ENCODE measurements at places on chromosomes 16 and 17.
A peak's percentile ranks its signal among the peaks of the same experiment; 100 is the strongest.

GRCh38 chr17:44095647-44096496 is 25.3 kb downstream of the G6PC3 start:
- DNase-seq, result peak; percentile 57

DNA sequence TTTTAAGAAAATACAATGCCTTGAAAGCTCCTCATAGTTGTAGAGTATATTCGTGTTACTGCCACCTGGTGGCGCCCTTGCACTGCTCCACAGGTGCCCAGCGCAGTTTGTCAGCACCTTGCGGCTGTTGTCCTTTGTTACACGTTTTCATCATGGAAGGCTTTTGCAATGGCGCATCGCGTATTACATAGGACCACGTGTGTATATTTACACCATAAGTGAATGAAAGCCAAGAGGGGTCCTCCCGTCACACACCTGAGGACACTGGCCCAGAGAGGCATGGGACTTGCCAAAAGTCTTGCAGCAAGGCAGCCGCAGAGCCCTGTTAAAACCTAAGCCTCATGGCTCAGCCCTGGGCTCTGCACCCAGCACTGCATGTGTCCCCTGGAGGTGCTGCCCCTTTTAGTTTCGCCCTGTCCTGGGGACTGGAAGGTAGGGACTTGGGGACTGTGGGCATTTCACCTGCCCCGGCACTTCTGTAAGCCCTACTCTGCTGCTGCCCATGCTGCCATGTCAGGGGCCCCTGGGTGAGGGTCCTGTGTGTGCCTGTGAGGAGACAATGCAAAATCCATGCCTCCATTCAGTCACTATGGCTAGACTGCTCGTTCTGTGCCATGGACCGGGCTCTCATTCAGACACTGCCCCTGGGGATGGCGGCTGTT is 24.3 kb downstream of the POLR3E start:
- peak; percentile 57 for DNase-seq

GRCh38 chr16:72530434-72530833 is 358.5 kb upstream of the PMFBP1 start:
- no peak for DNase-seq

DNA sequence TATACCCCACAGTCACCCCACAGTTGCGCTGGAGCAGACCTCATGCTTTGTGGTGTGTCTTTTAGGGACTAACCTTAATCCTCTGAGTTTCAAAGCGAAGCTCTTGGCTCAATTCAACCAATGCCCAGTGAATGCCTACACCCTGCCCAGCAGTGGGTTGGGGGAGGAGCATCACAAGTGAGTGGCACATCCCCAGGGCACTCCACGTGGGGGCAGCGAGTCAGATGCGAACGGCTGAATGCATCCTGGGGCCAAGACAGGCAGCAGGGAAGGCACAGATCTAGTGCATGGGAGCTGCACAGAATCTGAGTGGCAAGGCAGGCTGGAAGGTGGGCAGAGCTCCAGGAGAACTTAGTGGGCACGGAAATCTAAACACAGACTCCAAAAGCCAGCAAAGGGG is 39.2 kb downstream of the IFT140 start:
- no peak for DNase-seq

DNA sequence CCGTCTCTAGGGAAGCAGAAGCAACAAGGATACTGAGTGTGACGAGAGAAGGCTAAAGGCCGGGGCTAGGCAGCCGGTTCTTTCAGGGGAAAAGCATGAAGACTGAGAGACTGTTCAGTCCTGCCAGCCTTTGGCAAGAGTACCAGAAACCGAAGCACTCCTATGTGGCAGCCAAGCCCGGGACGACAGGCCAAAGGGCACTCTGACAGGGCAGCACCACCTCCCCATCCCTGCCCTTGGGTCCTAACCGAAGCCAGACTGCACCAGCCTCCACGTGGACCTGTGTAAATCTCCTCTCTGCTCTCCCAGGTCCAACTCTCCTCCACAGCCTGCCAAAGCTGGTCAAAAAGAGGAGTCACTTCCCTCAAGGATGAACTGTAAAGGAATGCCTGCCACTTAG is 23.5 kb upstream of the ALOX15 start:
- no peak for DNase-seq

DNA sequence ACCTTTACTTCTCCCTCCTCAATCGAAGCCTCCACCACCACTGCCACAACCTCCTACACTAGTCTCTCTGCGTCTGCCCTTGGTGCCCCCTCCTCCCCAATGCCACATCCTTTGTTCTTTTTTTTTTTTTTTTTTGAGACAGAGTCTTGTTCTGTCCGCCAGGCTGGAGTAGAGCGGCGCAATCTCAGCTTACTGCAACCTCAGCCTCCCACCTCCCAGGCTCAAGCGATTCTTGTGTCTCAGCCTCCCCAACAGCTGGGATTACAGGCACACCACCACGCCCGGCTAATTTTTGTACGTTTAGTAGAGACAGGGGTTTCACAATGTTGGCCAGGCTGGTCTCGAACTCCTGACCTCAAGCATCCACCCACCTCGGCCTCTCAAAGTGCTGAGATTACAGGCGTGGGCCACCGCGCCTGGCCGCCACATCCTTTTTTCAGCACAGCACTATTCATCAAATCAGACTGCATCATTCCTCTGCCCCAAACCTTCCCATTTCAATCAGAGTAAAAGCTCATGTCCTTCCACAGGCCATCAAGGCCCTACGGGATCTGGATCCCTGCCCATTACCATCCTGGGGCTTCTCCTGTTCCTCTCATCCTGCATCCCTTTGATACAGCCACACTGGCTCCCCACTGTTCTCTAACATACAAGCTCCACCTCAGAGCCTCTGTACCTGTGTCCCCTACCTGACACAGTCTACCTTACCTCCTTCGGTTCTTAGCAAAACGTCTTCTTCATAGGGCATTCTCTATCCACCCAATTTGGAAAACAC is 2.0 kb downstream of the KLHL11 start:
- DNase-seq, result no peak

DNA sequence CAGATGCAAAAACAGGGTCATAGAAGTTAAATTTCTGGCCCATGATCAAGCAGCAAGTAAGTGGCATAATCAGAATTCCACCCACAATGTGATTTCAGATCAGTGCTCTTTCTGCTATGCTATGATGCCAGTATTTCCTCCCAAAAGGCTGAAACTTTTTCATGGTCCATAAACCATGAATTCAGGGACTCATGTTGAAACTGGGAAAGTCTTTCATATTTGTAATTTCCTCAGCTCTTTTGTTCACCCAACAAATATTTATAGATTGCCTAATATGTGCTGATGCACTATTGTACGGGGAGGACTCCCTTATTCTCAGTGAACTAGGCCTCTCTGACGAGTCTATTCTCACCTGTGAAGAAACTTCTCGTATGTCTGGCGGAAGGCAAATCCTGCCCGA is 156.3 kb downstream of the MYO1D start:
- no peak for DNase-seq

GRCh38 chr16:57801809-57802340 is 416 bp downstream of the KIFC3 start:
- DNase-seq, result peak; percentile 61

- DNase-seq, result no peak
Observed at GRCh38 chr17:67534941-67535340, 157.9 kb downstream of the PITPNC1 start.

DNA sequence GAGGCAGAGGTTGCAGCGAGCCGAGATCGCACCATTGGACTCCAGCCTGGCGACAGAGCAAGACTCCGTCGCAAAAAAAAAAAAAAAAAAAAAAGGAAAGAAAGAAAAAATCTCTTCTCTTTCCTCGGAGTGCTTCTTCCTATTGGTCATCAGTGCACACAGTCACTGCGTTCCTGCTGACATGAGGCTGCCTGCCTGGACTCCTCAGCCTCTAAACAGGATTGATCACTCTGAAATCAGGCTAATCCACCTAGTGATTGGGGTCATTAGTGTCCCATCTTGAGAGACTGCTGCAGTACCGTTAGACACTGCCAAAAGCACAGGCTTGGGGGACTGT is 30.8 kb downstream of the PLCD3 start:
- DNase-seq, result no peak

- DNase-seq, result no peak
Observed at GRCh38 chr16:49734331-49734730, 121.6 kb downstream of the ZNF423 start.

DNA sequence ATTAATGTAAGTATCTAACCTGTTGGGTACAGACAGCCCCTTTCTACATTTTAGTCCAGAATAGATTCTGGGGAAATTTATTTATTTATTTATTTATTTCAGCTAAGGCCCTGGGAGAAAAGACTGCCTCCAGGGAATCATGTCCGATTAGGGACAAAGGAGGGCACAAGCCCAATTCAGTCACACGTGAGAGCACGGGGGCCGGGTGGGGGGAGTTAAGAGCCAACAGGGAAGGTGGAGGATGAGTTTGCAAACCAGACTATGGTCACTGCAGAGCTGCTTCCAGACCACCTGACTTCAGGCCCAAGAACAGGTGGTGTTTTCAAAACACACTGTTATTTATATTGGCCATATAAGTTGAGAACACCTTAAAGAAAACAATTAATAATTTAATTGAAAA is 1.6 kb upstream of the ZFHX3 start:
- no peak for DNase-seq

- DNase-seq, result no peak
Observed at GRCh38 chr17:39270923-39271322, 45.2 kb upstream of the STAC2 start.

GRCh38 chr16:24002619-24003018 is 166.8 kb downstream of the PRKCB start:
- DNase-seq, result no peak

GRCh38 chr16:285146-286055 is 2.4 kb downstream of the PDIA2 start:
- DNase-seq, result no peak

DNA sequence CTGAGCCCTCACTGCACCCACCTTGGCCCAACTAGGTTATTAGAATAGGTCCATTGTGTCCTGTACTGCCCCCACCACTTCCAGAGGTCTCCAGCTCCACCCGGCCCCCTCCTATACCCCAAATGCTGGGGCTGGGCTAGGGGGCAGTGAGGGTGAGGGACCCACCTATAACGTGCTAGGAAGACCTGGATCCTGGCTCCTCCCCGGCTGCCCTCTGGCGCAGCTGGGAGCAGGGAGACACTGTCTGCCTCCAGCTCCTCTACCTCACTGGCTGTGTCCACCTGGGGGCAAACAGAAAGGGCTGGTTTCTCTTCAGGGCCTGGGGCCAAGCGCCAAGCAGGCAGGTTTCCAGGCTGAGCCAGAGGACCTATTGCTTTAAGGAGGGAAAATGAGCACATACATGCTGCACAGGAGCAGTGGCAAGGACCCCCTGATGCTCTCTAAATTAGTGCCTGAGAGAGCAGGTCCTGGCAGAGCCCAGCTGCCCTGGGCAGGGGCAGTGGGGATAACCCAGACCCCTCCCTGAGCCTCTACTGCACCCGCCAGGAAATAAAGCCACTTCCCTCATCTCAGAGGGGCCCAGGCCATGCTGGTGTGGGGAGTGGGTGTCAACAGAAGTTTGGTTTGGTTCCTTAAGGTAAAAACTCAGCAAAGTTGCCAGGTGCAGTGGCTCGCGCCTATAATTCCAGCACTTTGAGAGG is 12.2 kb downstream of the TSPOAP1 start:
- no peak for DNase-seq

DNA sequence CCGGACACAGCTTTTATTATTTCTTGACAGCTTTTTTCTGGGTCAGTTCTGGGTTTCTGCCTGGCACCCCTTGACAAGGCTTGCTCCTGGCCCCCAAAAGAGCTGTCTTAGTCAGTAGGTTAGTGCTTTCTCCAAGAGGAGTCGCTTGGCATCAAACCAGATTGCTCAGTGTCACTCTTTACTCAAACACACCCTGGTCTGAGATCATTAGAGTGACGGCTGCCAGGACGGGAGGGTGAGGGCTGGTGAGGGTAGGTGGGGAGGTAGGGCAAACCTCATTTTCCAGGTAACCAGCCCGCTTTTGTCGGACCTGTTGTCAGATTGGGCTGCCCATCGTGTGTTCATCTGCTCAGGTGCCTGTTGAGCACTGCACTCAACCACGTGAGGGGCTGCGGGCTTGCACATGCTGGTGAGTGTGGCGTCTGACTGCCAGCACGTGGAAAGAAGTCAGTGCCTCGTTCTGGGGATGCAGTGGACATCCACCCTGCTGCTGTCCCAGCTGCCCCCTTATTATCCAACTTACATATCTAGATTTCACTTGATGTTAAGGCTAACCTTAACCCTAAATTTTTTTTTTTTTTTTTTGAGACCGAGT is 12.4 kb downstream of the TMEM94 start:
- DNase-seq, result no peak

DNA sequence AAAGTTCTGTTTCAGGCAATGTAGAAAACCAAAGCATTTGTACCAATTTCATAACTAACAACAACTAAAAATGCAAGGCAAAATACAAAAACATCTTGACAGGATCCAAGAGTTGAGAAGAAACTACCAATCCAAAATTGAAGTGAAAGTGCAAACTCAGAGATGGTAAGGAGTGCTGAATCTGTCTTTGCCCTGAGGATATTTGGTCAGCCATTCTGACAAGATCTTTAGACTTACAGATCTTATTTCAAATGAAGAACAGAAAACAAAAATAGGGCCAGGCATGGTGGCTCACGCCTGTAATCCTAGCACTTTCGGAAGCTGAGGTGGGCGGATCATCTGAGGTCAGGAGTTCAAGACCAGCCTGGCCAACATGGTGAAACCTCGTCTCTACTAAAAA is 412.8 kb downstream of the ZFHX3 start:
- DNase-seq, result no peak

- DNase-seq, result no peak
Observed at GRCh38 chr17:19945009-19945626, 32.5 kb downstream of the AKAP10 start.

- no peak for DNase-seq
Observed at GRCh38 chr17:69539781-69540319, 125.4 kb downstream of the MAP2K6 start.

GRCh38 chr16:23712976-23713375 is at the start of gene ERN2:
Gene ERN2 (minus strand): TSS chr16:23713222. CDS start chr16:23713187, 35 bp downstream.
- no peak for DNase-seq

- DNase-seq, result no peak
Observed at GRCh38 chr16:84048270-84048669, 5.7 kb upstream of the SLC38A8 start.

DNA sequence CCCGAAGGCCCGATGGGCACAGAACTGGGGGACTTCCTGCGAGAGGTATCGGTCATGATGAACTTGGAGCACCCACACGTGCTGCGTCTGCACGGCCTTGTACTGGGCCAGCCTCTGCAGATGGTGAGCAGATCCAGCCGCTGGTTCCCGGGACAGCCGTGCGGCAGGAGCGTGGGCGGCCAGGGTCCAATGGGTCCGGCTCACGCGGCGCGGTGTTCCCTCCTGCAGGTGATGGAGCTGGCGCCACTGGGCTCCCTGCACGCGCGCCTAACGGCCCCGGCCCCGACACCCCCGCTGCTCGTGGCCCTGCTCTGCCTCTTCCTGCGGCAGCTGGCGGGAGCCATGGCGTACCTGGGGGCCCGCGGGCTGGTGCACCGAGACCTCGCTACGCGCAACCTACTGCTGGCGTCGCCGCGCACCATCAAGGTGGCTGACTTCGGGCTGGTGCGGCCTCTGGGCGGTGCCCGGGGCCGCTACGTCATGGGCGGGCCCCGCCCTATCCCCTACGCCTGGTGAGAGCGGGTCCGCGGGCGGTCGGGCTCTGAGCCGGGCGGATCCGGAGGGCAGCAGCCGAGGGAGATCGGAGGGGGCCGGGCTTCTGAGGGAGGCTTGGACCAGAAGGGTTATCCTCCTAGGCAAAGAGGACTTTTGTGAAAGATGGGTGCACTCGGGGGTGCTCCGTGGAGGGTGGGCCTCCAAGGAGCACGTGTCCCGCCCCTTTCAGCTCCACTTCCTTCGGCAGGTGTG is 3.0 kb downstream of the TNK1 start:
- no peak for DNase-seq

All from HuH-7.5 (cell line).